Left colon (tissue), 2 donors: ENCODE measurements at places on chromosomes 1 and 21. TPM values are rescaled to one million over a fixed set of nuclear protein-coding genes. Genes with fewer than 3 reads are reported as not detected.

The PSRC1 gene
- 3.1 TPM for total RNA-seq

The ZMYND12 gene
- 1.2 TPM for total RNA-seq

The JAK1 gene
- 84.3 TPM for total RNA-seq

The S100B gene
- 7.4 TPM for total RNA-seq

The OR2L5 gene
- not detected for total RNA-seq

The NTMT2 gene
- total RNA-seq: not detected

The MX2 gene
- total RNA-seq: 3.8 TPM

The NTPCR gene
- 51.2 TPM for total RNA-seq

The SPTA1 gene
- total RNA-seq: not detected

The PWP2 gene
- total RNA-seq: 1.7 TPM

The ZBTB8A gene
- 6.7 TPM for total RNA-seq

The BPNT1 gene
- 57.4 TPM for total RNA-seq

The CNIH3 gene
- 0.95 TPM for total RNA-seq

The ARHGEF10L gene
- total RNA-seq: 91.0 TPM

The MMEL1 gene
- total RNA-seq: 7.8 TPM

The DHRS3 gene
- total RNA-seq: 73.2 TPM

The RNF186 gene
- 53.7 TPM for total RNA-seq

The AMPD1 gene
- 0.82 TPM for total RNA-seq

The FAM151A gene
- total RNA-seq: 7.8 TPM

The RAB42 gene
- 4.7 TPM for total RNA-seq

The ESPN gene
- 152 TPM for total RNA-seq

The KCNJ9 gene
- total RNA-seq: not detected

The DONSON gene
- 7.6 TPM for total RNA-seq

The C4BPA gene
- total RNA-seq: 4.5 TPM

The GJA9 gene
- 1.2 TPM for total RNA-seq

The FMO1 gene
- 0.21 TPM for total RNA-seq

The BEND5 gene
- total RNA-seq: 0.61 TPM

The C1orf185 gene
- not detected for total RNA-seq

The VWA5B1 gene
- total RNA-seq: 0.28 TPM

The DCDC2B gene
- total RNA-seq: not detected

The MATN1 gene
- not detected for total RNA-seq

The SLAMF6 gene
- total RNA-seq: 1.4 TPM

The WASF2 gene
- total RNA-seq: 97.7 TPM
